CD4-positive, alpha-beta T cell treated with Interleukin-4 for 4 hours (primary cell): ENCODE measurements at places on chromosomes 12 and 14.

DNA sequence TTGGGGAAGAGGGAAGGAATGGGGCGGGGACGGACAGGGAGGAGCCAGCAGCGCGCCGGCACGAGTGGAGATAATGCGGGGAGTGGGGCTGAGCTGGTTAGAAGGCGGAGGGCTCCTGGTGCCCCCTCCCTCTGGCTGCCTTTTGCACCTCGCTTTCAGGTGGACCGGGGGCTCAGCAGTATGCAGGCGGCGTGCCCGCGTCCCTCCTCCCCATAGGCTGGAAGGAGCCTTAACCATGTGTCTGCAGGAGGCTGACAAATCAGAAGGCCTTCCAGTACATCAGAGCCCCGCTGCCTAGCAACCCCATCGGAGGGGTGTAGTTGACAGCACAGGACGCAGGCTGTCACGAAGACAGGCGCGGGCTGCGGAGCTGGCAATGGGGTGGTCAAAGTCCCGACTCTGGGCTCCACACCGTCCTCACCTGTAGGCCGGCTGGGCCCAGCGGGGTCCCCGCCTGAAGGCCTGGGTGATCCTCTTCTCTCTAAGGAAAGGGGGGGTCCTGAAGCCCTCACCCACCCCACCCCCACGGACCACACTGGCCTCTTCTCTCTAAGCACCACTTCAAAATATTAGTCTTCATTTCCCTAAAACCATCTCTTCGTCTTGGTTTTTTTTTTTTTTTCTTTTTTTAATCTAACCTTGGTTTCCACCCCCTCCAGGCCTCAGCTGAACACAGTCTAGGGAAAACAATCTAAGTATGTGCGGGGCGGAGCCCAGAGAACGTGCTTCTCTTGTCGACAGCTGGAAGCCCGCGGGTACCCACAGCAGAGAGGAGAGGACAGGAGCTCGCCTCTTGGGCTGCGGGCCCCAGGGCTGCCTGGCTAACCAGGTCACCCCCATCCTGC is 44.5 kb downstream of the KDM2B start:
- peak; percentile 73 for DNase-seq

- no peak for DNase-seq
These were observed 32.1 kb upstream of the ARID2 start for GRCh38 chr12:45697371-45697770.

DNA sequence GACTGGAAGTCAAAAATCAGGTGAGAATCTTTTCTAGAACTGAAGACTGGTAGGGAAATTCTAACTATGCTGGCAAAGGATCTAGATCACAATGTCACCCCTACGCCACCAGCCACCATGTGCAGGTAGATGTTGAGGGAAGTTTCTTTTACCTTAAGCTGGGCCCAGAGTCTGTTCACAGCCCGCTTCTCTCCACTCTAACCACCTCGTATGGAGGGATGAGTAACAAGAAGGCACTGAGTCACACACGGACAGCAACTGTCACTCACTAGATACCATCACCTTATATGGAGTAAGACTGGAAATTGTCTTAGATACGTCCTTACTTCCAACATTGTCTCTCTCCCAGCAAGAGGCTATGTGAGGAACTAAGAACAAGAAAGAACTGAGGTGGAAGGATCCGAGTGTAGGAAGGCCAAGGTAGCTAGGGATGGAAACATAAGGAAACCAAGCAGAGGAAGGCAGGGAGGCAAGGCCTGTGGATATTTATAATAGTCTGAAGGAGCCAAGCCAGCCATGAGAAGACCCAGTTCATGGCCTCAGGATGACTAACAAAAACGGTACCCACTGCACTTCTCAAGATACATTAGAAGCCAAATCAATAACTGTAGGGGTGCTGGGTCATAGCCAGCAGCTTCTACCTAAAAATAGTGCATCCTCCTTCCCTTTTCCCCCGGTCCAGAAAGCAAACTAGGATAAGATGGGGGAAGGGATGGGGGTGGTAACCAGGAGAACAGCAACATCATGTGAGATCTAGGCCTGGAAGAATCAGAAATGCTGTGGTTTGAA is 15.5 kb downstream of the REM2 start:
- DNase-seq, result no peak

DNA sequence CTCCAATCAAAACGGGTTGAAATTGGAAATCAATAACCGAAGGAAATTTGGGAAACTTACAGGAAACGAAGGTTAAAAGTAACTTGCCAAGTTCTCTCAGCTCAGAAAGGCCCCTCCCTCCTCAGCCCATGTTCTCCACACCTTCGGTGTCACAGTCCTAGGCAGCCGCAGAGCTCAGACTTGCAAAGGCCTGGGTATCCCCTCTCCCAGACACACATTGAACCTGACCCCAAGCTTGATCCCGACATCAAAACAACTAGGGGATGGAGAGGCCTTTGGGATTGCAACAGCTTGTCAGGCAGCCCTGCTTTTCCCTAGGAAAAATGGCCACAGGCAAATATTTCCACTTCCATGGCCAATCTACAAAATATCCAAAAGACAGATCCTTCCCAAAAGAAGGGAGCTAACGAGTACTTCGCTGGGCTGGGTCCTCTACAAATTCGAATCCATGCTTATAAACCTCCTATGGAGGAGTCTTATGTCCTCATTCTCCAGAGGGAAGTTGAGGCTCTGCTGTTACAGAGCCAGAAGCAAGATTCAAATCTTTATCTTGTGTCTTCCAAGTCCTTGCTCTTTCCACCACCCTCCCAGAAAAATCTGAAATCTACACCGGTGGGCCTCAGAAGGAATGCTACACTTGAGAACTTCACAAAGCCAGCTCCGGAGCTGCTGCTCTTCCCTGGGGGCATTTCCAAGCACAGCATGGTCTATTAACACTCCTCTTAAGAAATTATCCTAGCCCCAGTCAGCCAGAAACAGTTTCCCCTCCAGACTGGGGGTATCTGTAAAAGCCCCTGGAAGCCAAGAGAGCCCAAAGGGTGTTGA is 35.7 kb upstream of the PNMA1 start:
- DNase-seq, result no peak

- DNase-seq, result no peak
These were observed 95.2 kb downstream of the EGLN3 start for GRCh38 chr14:33855672-33856071.

DNA sequence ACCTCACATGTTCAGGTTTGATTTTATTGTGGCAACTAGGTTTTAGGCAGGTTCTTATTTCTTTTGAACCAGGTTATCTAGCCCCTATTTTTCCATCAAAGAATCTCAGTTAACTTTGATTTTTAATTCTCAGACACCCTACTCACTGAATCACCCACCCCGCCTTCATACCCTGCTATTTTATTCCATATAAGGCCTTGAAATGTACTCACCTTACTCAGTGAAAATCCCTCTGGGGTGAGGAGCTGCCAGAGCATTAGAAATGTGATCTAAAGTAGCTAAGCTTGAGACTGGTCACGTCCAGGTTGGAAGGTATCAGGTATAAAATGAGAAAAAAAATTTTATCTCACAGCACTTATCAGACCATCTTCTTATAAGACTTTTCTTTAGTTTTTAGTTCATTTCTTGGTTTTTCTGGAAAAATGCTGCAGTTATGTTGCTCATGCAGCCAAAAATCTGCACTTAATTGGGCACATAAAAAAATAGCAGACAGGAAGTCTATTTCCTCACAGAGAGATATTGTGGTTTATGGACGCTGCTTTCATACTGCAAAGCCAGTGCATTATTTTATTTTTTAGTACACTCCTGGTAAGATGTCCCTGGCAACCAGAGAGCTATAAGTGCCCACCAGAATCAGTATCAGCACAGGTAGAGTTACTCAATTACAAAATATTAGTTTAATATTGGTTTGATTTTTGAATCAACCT is 101.5 kb upstream of the CCDC91 start:
- no peak for DNase-seq

DNA sequence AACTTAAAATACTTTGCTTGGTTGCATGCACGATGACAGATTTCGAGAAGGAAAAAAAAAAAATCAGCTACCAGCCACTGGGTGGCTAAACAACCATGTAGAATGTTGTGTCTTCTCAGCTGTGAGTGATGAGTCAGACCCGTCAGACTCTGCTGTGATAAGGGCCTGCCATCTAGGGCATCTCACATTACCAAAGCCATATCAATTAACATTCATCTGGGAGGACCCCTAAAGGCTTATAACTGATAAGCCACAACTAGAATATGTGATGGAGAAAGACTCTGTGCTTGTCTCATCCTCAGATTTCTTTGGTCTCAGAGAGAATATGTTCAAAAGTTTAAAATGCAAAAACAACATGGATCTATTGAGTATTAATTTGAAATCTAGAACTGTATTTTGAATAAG is 111.5 kb downstream of the PAX9 start:
- DNase-seq, result no peak

DNA sequence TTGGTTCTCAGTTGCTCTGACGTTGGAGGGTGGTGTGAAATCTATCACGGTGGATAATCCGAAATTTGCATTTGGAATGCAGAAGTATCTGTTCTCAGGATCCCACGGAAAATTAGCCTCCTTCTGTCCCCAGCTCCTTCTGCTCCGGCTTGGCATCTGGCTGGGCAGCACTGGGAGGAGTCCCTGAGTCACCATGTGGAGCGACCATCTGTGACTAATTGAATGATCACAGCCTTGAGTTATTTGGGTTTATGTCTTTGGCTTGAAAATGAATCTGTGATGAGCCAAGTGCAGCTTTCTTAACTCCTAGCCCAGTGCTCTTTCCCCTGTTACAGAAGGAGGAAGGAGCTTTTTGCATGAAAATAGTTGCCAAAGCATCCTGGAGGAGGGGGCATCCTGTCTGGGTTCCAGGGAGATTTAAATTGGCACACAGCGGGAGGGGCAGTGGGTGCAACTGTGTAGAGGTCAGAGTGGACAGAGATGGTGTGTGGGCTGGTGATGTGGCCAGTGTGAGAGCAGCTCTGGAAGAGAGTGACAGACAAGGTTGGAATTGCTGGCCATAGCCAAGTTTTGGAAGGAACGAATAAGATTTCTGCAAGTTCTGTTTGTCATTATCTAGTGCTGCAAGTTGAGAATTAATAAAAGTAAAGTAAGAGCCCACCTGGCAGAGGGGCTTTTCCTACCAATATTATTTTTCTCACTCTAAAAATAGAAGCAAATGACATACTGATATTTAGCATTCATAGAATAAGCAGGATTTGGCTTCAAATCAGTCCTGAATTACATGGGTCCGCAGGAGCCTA is 74.4 kb downstream of the SLC24A4 start:
- no peak for DNase-seq

DNA sequence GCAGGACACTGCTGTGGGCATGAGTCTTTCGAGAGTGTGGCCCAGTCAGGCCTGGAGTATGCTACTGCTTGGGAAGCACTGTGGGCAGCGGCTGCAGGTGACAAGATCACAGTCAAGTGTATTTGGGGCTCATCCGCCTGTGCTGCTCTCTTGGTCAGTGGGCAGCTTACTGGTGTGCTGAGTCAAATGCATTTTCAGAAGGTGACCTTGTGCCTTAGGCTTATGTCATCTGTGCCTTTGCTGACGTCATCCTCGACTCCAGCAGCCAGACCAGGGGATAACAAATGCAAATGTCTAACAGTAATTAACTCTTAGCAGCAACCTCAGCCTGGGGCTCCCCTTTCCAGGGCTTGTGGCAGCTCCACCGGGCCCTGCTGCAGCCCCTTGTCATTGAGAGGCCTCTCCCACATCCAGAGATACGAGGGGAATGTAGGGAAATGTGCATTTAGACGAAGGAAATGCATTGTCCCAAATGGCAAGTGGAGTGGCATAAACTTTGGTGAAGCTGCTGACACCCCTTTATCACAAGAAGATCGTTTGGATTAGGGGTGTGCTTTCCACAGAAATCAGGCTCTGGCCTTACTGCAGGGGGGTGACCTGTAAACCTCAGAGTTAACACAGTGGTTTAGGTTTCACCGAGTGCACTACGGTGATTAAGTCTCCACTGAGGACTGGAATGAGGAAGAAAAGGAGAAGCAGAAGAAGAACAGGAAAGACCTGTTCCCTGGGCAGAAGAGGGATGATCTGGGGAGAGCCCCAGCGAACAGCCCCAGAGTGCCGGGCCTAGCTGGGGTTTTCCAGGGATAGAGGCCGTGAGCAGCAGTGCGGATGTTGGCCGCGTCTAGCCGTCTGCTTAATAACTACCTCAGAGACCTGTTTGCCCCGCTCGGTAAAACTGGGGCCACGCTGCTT is 39.7 kb downstream of the PSMA6 start:
- DNase-seq, result no peak

DNA sequence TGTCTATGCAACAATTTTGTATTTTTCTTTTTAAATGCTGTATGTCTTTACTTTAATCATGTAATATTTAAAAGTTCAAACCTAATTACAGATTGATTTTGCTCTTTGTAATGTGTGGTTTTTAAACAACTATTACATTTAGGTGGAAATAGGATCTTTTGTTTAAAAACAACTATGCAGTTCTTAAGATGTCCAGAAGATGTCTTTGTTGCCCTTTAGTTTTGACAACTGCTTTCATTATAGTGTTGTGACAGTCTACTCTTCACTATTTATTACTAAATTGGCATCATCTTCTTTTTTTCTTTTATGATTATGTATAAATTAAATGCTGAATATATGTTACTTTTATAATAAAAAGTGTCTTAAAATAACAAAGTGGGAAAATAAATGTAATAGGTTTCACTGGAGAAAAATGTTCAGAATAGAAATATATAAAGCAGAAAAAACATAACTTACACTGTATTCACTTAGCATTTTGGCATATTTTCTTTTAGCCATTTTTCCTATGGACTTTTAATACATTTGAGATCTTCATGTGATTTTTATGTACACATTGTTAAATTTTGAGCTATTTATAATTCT is 27.1 kb upstream of the PCNX4 start:
- peak; percentile 52 for DNase-seq

- no peak for DNase-seq
These were observed 203.9 kb downstream of the MYRFL start for GRCh38 chr12:70028918-70029317.

DNA sequence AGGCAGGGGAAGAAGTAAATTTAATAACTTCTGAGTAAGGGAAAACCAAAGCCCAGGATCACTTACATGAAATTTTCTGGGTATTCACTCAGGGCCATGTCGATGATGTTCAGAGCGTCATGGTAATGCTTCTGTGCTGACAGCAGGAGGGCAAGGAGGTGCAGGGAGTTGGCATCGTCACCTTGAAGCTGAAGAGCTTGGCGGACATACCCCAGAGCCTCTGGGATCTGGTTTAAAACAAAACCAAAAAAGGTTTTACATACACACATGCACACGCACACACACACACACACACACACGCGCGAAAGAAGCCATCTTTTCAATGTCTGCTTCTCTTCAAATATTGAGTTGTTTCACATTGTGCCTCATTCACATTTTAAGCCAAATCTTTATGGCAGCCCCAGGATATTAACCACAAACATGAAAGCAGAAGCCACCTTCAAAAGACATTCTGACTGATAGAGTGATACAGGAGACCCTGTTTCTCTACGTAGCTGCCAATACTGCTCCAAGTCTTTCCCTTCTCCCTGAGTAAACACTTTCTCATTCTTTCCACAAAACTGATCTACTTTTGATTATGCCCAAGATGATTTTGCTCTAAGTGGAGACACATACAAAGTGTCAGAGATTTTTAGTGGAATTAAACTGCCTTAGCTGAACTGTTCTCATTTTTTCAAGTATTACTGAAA is 172.1 kb downstream of the TTC7B start:
- DNase-seq, result no peak

- DNase-seq, result peak; percentile 89
These were observed 85.1 kb downstream of the BORCS5 start for GRCh38 chr12:12441843-12442461.

- no peak for DNase-seq
These were observed 135.5 kb upstream of the CDKN3 start for GRCh38 chr14:54261283-54261682.
